Activated gamma-delta T cell treated with Interleukin-2 at 50 U/mL for 16 hours (primary cell): ENCODE measurements at places on chromosomes 1 and 21.
A peak's percentile ranks its signal among the peaks of the same experiment; 100 is the strongest.

- no peak for DNase-seq
Observed at GRCh38 chr1:101275672-101276071, 38.9 kb downstream of the S1PR1 start.

GRCh38 chr1:21930080-21930571 is 7.0 kb downstream of the HSPG2 start:
- no peak for DNase-seq

DNA sequence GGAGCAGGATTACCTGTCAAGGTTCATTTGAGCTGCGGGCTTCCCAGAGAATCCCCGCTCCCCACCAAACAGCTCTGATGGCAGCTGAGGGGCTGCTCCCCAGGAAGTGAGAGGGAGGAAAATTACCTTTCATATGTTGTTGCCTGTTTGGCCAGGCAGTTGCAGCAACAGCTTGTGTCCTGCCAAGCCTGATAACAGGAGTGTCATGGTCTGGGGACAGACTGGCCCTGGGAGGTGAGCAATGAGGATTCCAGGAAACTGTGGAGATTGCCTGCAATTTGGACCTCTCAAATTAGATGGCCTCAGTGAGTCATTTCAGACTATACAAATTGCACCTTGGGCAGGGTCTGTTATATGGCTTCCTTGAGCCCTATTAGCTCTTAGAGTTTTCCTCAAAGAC is 189.3 kb downstream of the PTPRU start:
- no peak for DNase-seq

- DNase-seq = no peak
Observed at GRCh38 chr1:24995140-24995539, 65.1 kb upstream of the RUNX3 start.

- no peak for DNase-seq
Observed at GRCh38 chr1:178934546-178934945, 63.7 kb upstream of the ANGPTL1 start.

DNA sequence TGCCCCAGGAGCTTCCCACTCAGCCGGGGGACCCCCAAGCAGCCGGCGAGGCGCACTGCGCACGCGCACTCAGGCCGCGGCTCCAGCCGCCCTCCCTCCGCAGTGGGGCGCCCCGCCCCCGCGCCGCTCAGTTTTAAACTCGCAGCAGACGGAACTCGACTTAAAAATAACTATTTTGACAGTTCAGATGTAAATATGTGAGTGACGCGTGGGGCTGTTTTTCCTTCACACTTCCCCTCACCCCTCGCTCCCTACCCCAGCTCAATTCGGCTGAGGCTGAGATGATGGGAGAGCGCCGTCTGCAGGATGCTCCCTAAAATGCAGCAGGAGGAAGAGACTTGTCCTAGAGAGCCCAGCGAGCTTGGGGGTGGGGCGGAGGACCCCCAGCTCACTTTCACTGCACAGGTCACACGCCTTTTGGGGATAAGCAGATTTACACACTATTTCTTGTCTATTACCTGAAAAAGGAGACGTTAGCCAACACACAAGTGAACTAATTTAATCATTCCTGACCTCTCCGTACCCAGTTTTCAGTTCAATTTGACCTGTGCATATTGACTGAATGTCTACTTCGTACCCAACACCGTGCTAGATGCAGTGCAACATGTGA is 8.9 kb upstream of the LEMD1 start:
- DNase-seq = peak; percentile 49

DNA sequence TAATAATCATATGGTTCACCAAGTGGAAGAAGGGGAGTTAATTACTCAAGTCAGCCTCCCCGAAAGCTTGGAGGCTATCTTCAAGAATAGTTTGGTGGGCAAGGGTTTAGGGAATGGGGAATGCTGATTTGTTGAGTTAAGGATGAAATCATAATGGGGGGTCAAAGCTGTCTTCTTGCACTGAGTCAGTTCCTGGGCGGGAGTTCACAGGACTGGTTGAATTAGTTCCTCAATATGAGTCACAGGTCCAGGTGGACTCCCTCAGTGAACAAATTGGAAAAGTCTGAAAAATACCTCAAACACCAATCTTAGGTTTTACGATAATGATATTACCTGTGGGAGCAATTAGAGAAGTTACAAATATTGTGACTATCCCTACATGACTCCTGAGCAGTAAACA is 115.2 kb upstream of the COA6 start:
- DNase-seq = no peak

DNA sequence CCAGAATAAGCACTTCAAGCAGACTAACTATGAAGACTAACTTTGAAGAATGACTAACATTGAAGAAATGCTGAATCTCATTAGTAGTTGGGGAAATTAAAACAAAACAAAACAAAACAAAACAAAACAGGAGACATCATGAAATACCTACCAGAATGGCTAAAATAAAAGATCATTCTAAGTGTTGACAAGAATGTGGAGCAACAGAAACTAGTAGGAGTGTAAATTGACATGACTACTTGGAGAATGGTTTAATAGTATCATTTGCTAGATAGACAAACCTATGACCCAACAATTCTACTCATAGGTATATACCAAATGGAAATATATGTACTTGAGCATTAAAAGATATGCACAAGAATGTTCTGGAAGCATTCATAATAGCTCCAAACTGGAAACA is 18.9 kb upstream of the ZFP69B start:
- DNase-seq = no peak

- no peak for DNase-seq
Observed at GRCh38 chr21:16002874-16003466, 273.2 kb downstream of the USP25 start.
